ENCODE measurements at places on chromosomes 4 and X.

GRCh38 chrX:21781525-21781924, 23.6 kb upstream of the SMPX start:
- DNase-seq = no peak

DNA sequence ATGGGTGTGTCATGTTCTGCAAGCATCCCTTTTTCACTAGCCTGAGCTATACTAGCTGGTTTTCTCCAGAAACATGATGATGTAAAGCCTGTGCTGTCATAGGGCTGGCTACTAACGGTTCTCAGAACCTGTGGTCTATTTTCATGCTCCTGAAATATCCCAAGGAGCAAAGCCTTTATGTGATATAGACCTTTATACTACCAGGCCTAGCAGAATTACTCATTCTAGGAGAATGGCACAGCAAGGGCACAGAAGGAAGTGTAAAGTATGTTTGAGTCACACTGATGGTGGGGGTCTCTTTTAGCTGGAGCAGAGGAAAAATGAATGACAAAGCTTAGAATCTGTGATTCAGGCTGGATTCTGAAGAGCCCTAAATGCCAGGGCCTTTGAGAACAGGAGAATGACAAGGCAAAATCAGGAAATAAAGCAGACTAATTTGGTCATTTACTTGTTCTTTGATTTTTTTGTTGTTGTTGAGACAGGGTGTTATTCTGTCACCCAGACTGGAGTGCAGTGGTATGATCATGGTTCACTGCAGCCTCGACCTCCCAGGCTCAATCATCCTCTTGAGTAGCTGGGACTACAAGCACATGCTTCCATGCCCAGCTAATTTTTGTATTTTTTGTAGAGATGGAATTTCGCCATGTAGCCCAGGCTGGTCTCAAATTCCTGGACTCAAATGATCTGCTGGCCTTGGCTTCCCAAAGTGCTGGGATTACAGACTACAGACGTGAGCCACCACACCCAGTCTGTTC, 11.8 kb downstream of the TCEAL1 start:
- no peak for DNase-seq

DNA sequence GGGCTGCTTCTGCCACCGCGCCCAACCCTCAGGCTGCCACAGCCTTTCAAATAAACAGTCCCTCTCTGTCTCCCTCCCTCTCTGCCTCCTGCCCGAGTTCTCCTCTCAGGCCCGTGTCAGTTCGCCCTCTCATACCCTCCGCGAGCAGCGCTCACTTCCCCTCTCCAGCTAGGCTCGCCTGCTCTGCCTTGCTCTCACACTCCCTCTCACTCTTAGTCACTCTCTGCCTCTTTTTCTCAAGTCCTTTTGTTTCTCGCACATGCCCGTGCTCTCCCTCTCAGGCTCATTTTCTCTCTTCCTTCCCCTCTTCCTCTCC, 3.2 kb downstream of the EFNB1 start:
- DNase-seq = no peak

GRCh38 chr4:34939073-34939472, 1305.2 kb downstream of the ARAP2 start:
- DNase-seq = no peak

DNA sequence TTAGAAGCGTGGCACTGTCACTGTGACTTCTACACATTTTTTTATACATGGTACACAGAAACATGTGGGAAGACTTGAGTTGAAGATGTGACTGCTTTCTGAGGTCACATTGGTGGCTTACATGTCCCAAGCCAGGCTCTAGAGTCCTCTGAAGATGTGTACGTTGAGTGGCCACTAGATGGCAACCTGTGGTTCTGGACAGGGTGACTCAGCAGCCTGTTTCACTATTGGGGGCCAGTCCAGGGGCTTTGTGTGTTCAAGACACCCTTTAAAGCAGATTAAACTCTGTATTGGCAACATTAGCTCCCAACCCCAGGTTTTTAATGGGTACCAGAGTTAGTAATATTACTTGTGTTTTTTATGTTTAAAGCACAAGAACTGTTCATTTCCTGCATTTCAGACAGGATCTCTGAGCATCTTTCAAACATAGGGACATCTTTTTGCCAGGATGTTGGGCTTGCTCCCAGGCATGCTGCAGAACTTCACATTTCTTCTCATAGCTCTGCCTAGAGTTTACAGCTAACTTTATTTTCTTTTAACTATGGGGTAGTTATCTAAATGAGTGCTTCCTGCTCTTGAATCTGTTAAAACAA, 53.0 kb downstream of the DCUN1D4 start:
- no peak for DNase-seq

- no peak for DNase-seq
Observed at GRCh38 chrX:16103625-16104024, 19.7 kb upstream of the GRPR start.

- DNase-seq = no peak
Observed at GRCh38 chrX:49901048-49901447, 21.3 kb upstream of the CLCN5 start.

GRCh38 chr4:102139932-102140331, 205.3 kb downstream of the SLC39A8 start:
- no peak for DNase-seq

DNA sequence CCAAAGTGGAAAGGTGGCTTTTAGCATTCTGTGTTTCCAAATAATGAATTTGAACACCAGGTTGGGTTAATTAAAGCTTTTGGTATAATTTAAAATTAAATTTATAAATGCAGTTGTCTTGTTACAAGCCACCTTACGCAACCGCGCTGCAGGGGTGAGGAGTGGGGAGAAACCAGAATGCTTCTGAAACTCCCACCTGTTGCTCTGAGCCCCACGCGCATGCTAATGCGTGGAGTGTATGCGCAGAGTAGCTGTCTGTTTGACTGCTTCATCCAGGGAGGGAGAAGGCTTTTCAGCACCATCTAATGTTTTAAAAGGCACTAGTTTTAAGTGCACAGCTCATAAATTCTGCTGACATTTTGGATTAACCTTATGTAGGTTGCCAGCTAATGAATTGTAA, 12.5 kb downstream of the OGT start:
- DNase-seq = no peak

DNA sequence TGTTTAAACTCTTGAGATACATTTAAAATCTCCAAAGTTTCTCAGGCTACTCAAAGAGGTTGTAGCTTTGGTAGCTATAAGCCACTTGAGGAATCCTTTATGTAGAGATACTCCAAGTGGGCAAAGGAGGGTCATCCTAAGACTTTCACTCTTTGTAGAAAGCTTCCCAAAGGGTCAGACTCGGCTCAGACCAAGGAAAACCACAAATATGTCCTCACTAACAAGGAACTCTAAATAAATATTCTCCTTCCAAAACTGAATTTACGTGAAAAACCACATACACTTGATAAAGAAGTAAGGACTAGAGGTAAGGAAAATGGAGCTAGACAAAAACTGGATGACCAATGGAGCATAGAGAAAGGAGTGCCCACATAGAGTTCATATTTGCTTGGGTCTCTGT, 41.7 kb upstream of the DDX60 start:
- no peak for DNase-seq

DNA sequence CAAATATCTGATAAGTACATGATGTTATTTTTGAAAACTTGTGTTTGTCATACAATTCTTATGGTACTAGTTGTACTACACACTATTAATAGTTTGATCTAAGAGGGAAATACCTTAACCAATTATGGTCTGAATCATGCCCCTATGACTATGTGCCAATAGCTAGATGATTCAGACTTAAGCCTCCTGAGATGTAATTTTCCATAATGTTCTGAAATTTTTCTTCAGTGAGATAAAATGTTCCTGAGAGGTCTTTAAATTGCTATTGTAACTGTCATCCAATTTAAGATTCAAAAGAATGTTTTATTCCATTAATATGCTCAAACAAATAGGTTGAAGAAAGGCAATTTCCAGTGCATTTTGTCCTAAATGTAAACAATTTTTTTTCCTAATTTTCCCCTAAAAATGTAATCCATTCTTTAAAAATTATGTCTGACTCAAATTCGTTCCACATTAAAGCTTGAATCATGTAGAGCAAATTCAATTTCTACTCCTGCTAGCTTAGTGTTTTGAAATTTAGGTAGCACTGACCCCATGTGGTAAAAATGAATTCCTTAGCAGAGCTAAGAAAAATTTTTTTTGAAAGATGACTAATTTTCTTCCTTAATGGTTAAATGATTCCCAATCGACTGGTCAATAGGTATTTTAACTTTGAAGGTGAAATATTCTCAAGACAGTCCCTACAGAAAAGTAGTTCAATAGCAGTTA, 49.1 kb downstream of the APOOL start:
- no peak for DNase-seq

DNA sequence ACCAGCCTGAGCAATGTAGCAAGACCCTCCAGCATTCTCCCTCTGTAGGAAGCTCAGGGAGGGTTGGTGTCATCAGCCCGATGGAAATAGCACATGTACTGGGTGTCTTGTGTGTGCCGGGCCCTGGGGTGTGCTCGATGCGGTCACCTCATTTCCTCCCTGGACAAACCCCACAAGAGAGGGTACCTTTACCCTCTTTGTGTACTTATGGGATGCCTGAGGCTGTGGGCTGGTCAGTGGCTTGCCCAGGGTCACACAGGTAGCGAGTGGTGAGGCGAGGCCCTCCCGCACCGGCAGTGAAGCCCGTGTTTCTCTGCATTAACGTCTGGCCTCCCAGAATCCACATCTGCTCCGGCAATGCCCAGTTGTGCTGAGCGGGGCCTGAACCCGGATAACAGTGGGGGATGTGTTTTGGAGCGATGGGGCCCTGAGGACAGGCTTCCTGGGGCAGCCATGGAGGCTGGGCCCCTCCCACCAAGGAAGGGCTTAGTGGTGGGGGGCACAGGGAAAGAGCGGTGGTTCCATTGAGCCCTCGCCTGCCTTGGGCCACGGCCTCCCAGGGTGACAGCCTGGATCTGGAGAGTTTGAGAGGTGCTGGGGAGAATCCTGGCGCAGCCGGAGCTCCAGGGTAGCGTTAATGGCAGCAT, 8.1 kb downstream of the PSAPL1 start:
- DNase-seq = no peak

- DNase-seq = no peak
Observed at GRCh38 chr4:184787766-184788503, 37.8 kb downstream of the ACSL1 start.

- DNase-seq = no peak
Observed at GRCh38 chr4:88745175-88745574, 47.5 kb upstream of the NAP1L5 start.

GRCh38 chr4:27218013-27218412, 357.4 kb downstream of the STIM2 start:
- DNase-seq = no peak

DNA sequence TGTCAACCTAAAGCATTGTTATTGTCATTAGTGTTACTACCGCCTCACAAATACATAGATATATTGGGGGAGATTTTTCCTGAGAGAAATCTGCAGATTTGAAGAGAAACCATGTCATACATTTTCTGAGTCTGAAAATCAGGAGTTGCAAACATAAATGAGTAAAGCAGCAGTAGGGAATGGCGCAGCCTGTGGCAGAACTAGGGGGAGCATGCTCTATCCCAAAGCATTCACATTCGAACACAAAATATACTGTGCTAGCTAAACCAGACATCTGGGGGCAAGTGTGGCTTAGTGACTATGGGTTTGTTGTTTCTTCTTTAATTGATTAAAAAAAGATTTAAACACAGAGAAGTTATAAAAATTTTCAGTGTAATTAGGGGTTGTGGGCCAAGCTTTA, 83.2 kb downstream of the CPE start:
- DNase-seq = no peak

DNA sequence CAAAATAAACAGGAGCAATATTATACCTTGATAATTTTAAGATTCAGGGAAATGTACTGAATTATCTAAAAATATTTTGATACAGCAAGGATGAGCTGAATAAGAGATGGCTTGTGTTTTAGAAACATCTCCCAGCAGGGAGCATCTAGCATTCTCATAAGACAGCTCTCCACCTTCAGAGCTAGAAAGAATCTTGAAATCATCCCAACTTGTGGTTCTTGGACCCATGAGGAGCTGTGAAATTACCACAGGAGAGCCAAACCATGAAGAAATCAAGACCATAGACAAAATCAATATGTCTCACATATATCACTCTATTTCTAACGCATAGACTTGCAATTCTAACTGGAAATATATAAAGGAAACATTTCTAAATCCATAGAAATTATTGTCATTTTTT, 210.6 kb upstream of the DKK2 start:
- DNase-seq = no peak

DNA sequence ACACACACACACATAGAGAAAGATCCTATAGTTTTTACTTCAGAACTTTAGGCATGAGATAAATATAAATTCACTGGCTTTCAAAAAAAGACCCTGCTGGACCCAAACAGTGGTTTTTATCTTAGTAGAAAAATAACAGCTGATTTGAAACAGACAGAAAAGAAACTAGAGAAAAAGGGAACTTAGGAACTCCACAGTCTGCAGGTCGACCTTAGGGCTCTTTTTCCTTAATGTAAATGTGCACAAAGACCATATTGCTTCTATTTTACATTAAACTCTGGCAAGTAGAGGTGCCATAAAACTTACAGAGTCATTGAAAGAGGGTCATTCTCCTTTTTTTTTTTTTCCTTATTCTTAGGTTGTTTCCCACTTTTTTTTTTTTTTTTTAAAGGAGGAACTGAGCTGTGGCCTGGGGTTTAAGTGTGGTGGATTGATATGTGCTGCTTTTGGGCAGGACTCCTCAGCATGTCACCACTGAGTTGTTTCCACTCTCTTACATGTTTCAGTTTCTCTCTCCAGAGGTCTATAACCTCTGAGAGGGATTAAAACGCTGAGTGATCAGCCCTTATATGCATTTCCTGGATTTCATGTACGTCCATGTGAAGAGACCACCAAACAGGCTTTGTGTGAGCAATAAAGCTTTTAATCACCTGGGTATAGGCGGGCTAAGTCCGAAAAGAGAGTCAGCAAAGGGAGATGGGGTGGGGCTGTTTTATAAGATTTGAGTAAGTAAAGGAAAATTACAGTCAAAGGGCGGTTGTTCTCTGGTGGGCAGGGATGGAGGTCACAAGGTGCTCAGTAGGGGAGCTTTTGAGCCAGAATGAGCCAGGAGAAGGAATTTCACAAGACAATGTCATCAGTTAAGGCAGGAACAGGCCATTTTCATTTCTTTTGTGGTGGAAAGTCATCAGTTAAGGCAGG, 70.8 kb upstream of the PACRGL start:
- no peak for DNase-seq

DNA sequence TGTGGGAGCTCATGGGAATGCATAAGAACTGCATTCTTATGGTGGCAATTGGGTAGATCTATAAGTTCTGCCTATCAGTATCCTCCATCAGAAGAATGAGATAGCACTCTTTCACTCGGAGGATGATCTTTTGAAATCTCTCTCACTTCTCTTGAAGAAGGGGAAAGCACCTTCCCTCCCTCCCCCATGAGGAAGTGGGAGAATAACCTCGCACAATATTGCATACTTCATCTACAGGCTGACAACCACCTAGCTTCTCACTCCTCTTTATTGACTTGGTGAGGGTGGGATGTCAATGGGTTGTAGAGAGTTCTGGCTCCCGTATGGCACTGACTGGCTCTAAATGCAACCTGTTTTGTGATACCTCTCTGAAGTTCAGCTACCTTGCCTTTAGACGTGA, 146.7 kb upstream of the SPOCK3 start:
- DNase-seq = no peak

- no peak for DNase-seq
Observed at GRCh38 chrX:154043003-154043763, 23.5 kb upstream of the IRAK1 start.

- DNase-seq = no peak
Observed at GRCh38 chr4:100929135-100929534, 411.3 kb upstream of the EMCN start.
